ENCODE measurements at places on chromosomes 1 and 21.

GRCh38 chr1:164961715-164962114 is 394.8 kb downstream of the LMX1A start:
- DNase-seq: no peak

GRCh38 chr1:38727684-38728584 is 131.6 kb downstream of the RRAGC start:
- peak; percentile 80 for DNase-seq

GRCh38 chr1:238558156-238558555 is 667.4 kb upstream of the ZP4 start:
- DNase-seq: no peak

DNA sequence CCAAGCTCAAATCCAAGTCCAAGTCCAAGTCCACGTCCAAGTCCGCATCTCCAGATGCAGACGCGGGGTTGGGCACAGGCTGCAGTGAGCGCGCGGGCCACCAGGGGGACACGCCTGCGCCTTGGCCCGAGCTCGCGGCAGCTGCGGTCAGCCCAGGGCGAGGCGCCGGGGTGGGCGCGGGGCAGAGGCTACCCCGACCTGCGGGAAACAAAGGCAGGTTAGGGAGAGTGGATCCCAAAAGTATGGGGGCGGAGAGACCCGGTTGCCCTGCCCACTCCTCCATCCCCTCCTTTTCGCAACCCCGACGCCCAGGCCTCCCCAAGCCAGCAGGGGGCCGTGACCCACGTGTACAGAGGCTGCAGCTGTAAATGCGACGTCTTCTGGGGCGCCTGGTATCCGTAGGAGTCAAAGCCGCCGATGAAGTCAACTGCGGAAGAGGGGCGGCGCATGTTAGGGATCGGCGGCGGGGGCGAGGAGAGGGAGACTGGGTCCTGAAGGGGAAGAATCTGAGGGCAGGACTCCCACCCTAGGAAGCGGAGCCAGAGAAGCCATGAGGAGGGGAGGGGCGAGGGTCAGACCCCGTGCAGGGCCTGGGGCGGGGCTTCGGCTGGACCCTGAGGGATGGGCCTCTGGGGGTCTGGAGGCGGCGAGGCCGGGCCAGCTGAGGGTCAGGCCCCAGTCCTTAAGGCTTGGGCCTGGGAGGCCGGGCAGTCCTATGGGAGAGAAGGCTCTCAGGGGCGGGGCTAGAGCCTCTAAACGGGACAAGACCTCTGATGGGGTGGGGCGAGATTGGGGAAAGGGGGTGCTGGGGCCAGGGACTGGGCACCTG is 58.0 kb downstream of the NKAIN1 start:
- DNase-seq: no peak

DNA sequence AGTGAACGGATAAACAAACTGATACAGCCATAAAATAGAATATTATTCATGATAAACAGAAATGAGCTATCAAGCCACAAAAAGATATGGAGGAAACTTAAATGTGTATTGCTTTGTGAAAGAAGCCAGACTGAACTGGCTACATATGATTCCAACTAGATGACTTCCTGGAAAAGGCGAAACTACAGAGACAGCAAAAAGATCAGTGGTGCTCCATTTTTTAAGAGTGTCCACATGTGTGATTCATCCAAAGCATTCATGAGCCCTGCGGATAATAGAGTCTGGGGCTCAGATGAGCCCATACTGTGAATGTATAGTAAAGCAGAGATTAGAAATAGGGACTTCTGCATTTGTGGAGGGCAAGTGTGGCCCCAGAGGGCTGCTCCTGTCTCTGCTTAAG is 7.8 kb upstream of the TMEM222 start:
- no peak for DNase-seq

DNA sequence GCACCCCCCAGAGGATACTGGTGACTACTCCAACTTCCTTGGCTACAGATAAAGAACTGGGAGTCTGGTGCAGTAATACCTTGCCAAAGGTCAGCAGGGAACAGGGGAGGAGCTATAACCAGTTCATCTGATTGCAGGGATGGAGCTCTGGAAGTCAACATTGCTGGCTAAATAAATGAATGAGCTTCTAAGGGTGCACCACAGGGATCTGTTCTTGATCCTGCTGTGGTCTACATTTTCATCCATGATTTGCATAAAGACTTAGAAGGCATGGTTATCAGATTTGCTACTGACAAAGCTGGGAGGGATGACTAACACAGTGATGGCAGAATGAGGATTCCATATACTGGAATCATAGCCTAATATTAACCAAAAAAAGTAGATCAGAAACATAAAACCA is 18.3 kb downstream of the PLEKHA6 start:
- no peak for DNase-seq

- DNase-seq: no peak
Measured at GRCh38 chr21:41899426-41900202, 20.5 kb upstream of the PRDM15 start.

DNA sequence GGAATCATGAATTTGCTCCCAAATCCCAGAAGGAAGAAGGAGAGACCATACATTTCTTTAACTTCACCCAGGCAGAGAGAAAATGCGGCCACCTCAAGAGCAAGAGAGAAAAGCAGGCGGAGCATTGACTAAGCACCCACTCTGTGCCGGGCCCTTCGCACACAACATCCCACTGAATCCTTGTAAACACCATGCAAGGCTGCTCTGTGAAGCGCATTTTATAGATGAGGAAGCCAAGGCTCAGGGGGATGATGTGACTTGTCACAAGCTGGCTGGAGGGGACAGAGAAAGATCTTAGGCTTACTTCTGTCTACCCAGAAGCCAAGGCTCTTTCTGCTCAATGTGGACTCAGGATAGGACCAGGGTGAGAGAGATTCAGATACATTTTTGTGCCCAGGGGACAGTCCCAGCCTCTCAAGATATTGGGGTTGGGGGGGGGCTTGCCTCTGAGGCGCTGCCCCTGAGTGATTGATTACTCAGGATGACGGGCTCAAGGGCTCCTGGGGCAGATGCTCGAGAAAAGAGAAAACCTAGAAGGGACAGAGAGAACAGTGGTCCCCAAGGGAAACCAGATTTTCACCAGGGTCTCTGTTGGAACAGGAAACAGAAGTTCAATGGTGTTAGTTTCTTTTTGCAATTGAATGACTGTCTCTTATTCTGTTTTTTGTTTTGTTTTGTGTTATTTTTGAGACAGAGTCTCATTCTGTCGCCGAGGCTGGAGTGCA is 19.5 kb downstream of the PADI2 start:
- no peak for DNase-seq

- DNase-seq: no peak
Measured at GRCh38 chr1:35398739-35399138, 130.2 kb downstream of the ZMYM4 start.

GRCh38 chr1:98048751-98049325 is 128.0 kb upstream of the DPYD start:
- no peak for DNase-seq

- DNase-seq: no peak
Measured at GRCh38 chr1:67683316-67683715, 1.7 kb upstream of the GADD45A start.

DNA sequence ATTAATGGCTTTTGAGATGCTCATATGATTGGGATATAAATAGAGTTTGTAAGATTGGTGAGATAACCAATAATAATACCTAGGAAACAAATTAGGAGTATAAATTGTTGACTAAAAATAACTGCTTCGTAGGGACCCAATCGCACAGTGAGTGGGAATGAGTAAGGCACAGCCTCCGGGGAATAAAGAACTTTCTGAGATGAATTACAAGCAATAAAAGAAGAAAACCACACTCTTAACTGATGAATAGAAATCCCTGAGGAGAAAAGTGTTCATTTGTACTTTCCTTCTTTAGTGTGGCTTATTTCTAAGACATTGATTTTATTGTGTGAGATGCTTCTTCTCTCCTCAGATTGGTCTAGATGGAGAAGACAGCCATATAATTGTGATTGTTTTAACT is 443.4 kb upstream of the PRMT6 start:
- DNase-seq: no peak

- no peak for DNase-seq
Measured at GRCh38 chr1:54289712-54290233, 89.8 kb downstream of the MRPL37 start.

- peak; percentile 54 for DNase-seq
Measured at GRCh38 chr1:30271401-30272276, 451.7 kb downstream of the MATN1 start.

DNA sequence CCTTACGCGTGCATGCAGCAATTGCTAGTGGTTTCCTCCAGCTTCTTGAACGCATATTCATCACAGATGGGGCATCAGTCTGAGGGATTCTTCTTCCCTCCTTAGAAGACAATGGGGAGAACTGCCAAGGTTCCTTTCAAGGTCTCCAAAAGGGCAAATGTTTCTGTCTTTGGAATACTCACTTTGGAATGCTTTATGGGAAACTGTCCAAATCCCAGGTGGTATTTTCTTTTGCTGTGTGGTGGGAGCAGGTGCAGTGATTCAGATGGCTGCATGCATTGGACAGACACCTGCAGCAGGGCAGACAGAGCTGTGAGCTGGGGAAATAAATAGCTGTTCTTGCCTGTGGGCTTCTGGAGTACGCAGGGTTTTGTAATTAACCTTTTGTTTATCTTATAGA is 40.5 kb downstream of the URB2 start:
- DNase-seq: no peak

DNA sequence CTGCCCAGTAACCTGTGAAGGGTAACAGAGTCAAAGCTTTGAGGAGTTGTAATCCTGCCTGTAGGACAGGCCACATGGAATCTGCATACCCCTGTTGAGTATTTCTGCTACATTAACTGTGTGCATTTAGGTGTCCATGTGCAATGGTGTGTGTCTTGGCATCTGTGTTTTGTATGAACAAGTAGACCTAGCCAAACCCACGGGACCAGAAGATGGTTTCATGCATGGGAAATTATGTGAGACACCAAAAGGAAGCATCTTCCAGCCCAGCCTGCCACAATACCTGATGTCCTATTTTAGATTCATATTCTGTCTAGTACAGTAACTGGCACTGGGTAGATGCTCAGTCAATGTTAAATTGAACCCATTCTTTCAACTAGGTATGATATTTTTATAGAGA is 70.8 kb upstream of the KCND3 start:
- DNase-seq: no peak

GRCh38 chr1:221743416-221744208 is 1.7 kb upstream of the DUSP10 start:
- no peak for DNase-seq

GRCh38 chr1:241894016-241894415 is 46.0 kb downstream of the EXO1 start:
- no peak for DNase-seq

GRCh38 chr1:154429841-154430611 is 24.9 kb downstream of the IL6R start:
- no peak for DNase-seq

DNA sequence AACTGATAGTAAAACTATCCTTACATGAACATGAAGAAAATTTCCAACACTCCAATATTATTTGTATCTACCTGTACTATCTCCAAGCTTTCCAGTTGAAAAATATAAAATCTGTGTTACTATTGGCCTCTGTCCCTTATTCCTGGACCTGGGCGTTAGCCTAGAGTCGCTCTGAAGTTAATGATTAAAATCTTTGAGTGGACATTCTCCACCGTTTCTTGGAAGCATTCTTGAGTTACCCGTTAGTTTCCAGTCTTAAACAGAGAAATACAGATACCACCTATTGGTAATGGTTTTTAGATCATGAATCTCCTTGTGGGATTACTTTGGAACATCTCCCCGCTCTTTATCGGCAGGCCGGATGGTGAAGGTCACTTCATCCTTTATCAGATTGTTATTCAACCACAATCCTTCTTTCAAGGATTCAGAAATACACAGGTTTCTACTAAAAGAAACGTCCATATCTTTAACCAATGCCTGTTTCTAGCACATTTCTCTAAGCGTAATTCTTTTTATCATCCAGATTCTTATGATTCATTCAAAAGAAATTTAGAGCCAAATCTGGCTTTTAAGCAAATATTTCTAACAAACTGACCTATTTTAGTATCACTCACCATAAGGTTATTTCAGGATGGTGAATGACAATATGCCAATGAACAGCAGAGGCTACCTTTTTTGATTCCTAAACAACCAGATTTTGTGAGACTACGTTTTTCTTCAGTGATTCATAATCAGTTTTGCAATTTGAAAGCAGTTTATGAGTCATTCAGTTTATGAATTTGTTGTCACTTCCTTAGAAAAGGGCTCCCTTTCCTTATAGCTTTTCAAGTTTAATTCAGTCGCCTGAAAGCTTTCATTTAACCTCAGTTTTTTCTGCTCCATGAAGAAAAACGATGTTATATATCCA is 70.2 kb upstream of the ERRFI1 start:
- DNase-seq: no peak

DNA sequence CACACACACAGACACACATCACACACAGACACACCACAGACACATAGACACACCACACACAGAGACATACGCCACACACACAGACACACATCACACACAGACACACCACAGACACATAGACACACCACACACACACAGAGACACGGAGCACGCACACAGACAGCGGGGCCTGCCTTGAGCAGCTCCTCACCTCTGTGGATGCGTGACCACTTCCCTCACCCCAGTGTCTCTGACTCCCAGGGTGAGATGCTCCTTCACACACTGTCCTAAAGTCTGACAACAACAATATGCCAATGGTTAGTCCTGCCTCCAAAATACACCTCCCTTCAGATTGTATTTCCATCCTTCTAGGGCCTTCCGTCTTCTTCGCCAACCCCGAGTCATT is 48.2 kb downstream of the IER5 start:
- no peak for DNase-seq

DNA sequence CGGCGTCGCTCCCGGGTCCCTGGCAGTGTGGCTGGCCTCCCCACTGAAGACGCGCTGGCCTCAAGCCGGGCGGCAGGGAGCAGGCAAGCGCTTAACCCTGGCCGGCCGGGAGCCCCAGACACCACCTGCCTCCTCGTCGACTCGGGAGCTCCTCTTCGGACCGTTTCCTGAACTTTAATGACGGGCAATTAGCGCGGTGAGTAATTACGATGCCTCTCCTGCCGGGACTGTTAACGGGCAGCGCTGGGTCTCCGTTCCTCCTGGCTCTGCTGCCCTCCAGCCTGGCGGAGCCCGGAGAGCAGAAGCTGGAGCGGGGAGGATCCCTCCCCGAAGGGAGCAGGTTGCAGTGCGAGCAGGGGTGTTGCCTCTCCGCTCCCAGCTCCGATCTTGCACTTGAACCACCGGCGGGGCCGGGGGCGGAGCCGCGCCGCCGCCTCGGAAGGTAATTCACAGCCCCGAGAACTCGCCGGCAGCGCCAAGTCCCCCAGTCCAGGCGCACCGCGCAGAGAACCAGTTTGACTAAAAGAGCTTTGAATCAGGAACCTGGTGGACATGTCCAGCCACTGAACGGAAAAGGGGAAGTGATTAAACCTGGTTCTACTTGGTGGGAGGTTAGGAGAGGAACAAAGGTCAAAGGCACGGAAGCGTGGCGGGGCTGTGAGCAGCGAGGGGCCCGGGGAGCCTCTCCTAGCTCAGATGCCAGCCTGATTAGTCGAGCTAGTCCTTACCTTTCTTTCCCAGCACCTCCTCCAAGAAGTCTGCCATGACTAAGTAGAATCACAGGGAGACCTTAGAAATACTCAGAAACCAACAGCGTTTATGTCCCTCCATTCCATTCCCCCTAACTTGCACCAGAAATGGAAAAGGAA is 18.3 kb upstream of the PLEKHA6 start:
- DNase-seq: no peak

All from coronary artery (tissue), 2 donors.